Lung microvascular endothelial cell (primary cell): ENCODE measurements at places on chromosomes 1 and 21. TPM values are rescaled to one million over a fixed set of nuclear protein-coding genes. Genes with fewer than 3 reads are reported as not detected.
A peak's percentile ranks its signal among the peaks of the same experiment; 100 is the strongest.

DNA sequence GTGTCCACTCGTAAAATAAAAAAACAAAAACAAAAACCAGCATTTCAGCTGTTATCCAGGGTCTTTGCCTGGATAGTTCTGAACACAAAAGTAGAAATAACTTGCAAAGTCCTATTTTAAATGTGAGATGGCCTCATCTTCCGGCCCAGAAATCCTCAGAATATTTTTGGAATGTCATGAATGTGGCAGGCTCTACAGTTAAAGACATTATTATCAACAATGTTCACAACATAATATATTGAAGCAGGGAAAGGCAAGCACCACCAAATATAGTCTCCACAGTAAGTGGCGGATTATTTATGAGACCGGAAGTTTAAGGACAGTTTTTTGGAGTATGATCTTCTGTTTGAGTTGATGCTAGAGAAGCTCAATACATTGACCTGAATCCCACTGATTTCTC is 1.2 kb upstream of the C1orf198 start:
- DNase-seq: peak; percentile 9

DNA sequence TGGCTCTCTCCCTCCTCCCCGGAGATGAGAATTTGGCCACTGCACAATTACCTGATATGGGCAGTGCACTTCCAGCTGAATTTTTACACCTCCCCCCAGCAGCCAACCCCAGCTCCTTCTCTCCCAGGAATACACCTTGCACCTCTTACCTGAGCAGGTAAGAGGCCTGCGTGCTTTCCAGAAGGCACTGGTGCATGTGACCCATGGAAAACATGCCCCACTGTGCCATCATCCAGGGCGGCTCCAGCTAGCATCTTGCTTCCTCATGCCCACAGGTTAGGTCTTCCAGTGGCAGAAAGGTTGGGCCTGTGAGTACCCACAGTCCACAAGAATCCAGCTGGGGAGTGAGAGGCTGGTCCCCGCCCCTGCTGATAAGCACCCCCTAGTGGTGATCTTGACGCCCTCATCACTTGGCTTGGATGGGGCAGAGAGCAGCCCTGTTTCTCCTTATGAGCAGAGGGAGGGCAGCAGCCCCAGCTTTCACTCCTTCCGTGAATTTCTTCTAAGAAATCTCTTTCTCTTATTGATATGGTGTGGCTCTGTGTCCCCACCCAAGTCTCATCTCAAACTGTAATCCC is 57.8 kb downstream of the EDARADD start:
- peak; percentile 36 for DNase-seq

DNA sequence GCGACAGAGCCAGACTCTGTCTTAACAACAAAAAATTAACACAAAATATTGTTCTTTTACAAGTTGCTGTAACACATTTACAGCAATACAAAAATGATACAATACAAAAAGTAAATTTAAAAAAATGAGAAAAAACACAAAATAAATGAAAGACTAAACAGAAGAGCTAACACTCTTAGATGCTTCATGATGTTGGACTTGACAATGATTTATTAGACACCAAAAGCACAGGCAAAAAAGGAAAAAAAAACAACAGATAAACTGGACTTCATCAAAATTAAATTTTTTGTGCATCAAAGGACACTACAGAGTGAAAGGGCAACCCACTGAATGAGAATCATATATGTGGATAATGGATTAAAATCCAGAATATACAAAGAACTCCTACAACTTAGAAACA is 16.4 kb downstream of the GATAD2B start:
- DNase-seq: no peak

The CATSPERE gene
- 0.44 and 1.6 TPM in 2 replicates for total RNA-seq

GRCh38 chr21:28489162-28489561 is 503.5 kb downstream of the LTN1 start:
- DNase-seq: no peak

The SIPA1L2 gene
- total RNA-seq: 3.0 and 7.2 TPM in 2 replicates

- no peak for DNase-seq
These were observed 34.2 kb upstream of the EXO1 start for GRCh38 chr1:241813768-241814320.

DNA sequence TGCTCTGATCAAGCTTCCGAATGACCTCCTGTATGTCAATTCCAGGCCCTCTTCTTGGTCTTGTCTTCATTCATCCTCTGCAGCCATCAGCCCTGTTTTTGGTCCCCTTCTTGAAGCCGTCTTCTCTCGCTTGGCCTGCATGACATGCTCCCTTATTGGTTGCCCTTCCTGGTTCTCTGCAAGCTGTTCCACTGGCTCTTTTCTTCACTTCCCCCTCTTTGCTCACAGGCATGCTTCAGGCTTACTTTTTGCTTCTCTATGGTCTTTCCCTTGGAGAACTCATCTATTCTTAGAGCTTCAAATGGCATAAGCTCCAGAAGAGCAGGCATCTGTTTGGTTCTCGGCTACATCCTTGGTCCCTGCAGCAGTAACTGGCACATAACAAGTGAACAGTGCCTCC is 38.8 kb downstream of the PDPN start:
- DNase-seq: no peak

The CCDC17 gene
- total RNA-seq: 0.22 and 0.60 TPM in 2 replicates

The C1orf141 gene
- not detected in 2 replicates for total RNA-seq

- DNase-seq: no peak
These were observed 1503.0 kb downstream of the KCNT2 start for GRCh38 chr1:195105281-195105680.

DNA sequence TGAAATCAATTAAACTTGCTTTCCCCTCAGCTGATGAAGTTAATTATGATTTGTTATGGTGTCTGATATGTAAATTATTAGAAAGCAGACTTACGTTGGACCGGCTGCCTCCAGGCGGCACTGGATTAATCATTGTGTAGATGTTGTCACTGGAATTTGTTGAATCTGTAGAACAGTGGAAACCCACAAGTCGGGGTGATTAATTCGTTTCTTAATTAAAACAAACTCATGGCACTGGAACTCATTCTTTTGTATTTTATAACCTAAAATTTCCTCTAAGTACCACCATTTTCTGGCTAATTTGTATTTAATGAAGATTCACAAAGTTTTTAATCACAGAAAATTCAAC is 39.0 kb downstream of the MRPL37 start:
- no peak for DNase-seq

The AADACL4 gene
- not detected in 2 replicates for total RNA-seq

The SLC30A1 gene
- 17.4 and 31.9 TPM in 2 replicates for total RNA-seq

The SPATA17 gene
- not detected in 2 replicates for total RNA-seq

The CELA3A gene
- total RNA-seq: not detected in 2 replicates

DNA sequence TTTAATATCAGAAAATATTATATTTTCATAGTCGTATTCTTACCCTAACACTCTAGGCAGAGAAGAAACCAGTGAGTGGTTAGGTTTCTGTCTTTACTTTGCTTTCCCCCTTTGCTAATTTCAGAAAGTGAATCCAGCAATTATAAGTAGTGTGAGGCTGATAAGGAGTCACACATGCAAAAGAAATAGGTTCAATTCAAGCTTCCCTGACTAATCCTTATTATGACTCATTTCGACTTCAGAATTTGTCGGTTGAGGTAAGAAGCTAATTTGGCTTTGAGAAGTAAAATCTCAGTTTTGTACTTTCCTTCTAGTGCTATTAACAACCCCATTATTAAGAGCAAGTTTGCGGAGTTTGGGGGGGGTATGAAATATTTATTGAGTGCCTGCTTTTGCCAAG is 22.4 kb downstream of the ESRRG start:
- DNase-seq: no peak
